ENCODE measurements at places on chromosomes 6 and 20.

DNA sequence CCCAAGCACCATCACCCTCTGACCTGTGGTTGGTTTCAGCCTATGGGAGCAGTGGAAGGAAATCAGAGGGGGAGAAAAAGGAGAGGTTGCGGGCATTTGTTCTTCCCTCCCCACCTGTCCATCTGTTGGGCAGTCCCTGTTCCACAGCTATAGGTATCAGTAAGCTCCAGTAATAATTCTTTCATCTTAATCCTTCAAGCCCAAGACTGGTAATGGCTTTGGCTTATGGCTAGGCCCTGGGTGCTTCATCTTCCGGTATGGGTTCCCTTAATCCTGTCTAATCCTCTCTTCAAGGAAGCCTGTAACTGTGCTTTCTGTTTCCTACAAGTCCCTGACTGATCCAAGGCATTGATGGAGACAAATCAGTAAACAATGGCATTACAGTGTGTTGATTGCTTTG, 42.2 kb upstream of the STK35 start:
- DNase-seq, result no peak

- DNase-seq, result no peak
Observed at GRCh38 chr20:18669241-18670019, 81.6 kb downstream of the DTD1 start.

- no peak for DNase-seq
Observed at GRCh38 chr6:13827032-13827431, 12.7 kb upstream of the MCUR1 start.

GRCh38 chr20:3661814-3662665, 1.2 kb downstream of the GFRA4 start:
- DNase-seq, result no peak

DNA sequence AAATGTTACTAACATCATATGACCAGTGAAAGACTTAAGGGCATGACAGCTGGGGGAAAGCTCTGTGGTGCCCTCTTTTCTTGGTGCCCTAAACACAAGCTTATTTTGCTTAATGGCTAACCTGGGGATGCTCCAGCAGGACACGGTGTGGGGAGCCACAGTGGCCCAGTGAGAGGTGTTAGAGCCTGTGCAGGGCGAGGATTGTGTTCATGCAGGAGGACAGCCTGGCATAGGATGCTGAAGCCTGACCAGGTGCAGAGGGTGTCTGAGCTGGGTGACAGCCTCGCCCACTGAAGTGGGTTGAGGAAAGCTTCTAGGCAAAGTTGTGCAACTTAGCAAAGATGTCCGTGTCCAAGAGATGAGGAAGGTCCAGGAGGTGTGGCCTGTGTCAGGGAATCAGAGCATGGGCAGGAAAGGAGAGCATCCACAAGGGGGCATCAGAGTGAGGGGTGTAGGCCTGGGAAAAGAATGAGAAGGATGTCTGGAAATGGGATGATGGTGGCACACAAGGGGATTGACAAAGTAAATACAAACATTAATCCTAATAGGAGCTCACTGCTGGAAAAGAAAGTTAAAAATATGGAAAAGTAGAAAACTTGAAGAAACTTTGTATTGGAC, 33.9 kb downstream of the SLC17A4 start:
- no peak for DNase-seq

All from stimulated activated CD8-positive, alpha-beta memory T cell treated with anti-CD3 and anti-CD28 coated beads, Interleukin-2, amount 100 ng/mL, for 1 hour (primary cell).